Stimulated activated CD8-positive, alpha-beta memory T cell treated with anti-CD3 and anti-CD28 coated beads, Interleukin-15, amount 100 ng/mL, for 24 hours (primary cell): ENCODE measurements at places on chromosomes 11 and 22.

GRCh38 chr11:29255401-29255800 is 761.4 kb downstream of the KCNA4 start:
- no peak for DNase-seq

- no peak for DNase-seq
Measured at GRCh38 chr22:45688600-45689080, 17.0 kb downstream of the ATXN10 start.

- DNase-seq: no peak
Measured at GRCh38 chr11:94678236-94678635, 89.9 kb upstream of the AMOTL1 start.

DNA sequence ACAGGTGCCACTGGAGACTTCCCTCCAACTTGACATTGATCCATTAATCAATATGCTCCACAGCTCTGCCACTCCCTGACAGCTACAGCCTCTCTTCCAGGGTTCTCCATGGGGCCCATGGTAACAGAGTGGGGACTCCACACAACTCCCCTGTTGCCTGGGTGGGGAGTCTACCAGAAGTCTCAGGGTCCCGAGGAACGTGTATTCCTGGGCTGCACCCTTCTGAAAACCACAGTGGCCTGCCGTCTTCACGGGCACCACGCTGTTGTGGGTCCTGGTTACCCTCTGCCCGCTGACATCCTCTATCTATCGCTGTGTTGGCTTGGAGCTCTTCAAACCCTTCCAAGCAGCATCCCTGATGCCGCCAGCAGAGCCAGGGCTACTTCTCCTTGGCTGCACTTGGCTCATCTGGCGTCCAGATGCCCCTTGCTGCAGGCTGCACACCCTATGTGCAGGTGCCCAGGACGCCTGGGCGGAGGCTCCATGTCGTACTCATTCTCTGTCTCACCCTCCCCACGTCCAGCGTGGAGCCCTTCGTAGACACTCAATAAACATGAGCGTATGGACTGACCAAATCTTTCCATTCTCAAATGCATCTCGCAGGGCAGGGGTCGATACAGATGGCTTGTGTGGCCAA is 1341.8 kb downstream of the TBC1D22A start:
- DNase-seq: no peak

GRCh38 chr11:32434356-32435151 is 785 bp downstream of the WT1 start:
- DNase-seq: no peak

- DNase-seq: no peak
Measured at GRCh38 chr22:50009765-50010675, 2.5 kb downstream of the IL17REL start.

DNA sequence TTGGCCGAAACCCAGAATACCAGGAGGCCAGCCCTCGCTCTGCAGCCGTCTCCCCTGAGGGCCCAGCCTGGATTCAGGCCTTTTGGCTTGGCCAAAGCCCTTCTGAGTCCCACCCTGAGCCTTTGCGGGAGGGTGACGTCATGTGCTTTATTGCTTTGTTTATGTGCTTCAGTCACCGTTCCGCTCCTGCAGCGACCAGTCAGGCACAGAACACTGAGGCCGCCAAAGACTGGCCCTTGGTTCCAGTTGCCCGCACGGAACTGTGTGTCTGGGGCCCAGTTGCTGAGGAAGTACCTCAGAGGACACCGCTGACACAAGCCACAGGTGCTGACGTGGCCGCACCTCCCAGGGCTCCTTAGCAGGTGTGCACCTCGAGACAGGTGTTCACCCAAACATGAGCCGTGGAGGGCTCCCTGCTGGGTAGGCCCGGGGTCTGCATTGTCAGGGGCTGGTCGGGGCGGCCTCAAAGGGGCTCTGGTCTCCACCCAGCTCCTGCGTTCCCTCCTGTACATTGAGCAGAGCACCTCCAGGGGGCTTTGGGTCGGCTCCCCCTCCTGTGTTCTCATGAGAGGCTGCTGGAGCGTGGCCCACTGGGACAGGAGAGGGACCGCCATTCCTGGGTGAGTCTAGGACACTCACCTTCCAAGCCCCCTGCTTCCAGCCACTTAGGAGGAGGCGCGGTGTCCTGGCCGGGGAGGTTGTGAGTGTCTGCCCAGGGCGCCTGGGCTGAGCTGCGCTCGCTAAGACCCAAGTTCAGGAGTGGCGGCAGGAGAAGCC is 376.8 kb downstream of the TBC1D22A start:
- DNase-seq: no peak

DNA sequence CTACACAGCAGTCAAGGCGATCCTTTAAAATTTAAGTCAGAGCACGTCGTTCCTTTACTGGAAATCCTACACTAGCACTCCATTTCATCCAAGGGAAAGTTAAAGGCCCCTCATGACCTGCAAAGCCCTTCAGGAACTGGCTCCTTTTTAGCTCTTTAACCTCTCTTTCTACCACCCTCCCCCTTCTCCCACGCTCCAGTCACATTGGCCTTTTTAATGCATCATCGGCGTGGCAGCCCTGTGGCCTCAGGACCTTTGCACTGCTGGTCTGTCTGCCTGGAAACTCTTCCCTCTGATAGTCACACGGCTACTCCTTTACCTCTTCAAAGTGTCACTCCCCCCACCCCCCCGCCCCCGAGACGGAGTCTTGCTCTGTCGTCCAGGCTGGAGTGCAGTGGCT is 1.2 kb upstream of the PTPN5 start:
- DNase-seq: no peak

DNA sequence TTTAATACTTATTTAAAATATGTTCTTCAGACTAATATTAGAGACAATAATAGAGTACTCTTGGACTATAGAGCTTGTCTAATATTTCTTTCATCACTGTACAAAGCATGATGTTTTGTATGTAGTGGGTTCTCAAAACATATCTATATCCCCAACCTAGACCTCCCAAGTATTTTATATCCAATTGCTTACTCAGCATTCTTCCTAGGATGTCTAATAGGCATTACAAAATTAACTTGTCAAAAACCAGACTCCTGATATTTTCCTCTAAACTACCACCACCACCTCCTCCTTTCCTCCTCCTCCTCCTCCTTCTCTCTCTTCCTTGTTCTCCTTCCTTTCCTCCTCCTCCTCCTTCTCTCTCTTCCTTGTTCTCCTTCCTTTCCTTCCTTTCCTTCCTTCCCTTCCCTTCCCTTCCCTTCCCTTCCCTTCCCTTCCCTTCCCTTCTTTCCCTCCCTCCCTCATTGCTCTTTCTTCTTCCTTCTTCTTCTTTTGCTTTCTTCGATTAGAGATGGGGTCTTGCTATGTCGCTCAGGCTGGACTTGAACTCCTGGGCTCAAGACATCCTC is 21.3 kb downstream of the BCO2 start:
- DNase-seq: no peak

- no peak for DNase-seq
Measured at GRCh38 chr11:112724496-112724790, 236.8 kb upstream of the NCAM1 start.

GRCh38 chr11:115493905-115494304 is 10.3 kb downstream of the CADM1 start:
- DNase-seq: no peak

GRCh38 chr11:24181395-24182047 is 315.3 kb upstream of the LUZP2 start:
- DNase-seq: no peak

GRCh38 chr22:17634696-17635095 is 3.9 kb upstream of the BCL2L13 start:
- no peak for DNase-seq

GRCh38 chr11:8194956-8195355 is 26.1 kb upstream of the RIC3 start:
- no peak for DNase-seq

GRCh38 chr11:1156506-1157340 is 1.0 kb upstream of the MUC5AC start:
- no peak for DNase-seq

DNA sequence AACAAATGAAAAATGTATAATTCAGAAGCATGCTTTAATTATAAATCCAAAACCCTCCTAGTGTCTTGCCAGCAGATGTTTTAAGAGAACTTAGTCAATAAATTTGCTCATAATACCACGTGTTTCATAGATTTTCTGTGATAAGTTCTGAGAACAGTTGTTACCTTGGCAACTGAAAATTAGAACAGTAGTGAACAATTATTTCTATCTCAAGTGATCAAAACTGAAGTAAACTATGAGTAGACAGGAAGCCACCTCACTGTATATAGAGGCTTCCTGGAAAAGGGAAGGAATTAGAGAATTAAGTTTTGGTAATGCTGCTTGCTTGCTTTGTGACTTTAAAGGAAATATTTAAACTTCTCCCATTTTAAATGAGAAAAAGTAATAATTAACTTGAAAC is 266.0 kb upstream of the ANO3 start:
- DNase-seq: no peak

DNA sequence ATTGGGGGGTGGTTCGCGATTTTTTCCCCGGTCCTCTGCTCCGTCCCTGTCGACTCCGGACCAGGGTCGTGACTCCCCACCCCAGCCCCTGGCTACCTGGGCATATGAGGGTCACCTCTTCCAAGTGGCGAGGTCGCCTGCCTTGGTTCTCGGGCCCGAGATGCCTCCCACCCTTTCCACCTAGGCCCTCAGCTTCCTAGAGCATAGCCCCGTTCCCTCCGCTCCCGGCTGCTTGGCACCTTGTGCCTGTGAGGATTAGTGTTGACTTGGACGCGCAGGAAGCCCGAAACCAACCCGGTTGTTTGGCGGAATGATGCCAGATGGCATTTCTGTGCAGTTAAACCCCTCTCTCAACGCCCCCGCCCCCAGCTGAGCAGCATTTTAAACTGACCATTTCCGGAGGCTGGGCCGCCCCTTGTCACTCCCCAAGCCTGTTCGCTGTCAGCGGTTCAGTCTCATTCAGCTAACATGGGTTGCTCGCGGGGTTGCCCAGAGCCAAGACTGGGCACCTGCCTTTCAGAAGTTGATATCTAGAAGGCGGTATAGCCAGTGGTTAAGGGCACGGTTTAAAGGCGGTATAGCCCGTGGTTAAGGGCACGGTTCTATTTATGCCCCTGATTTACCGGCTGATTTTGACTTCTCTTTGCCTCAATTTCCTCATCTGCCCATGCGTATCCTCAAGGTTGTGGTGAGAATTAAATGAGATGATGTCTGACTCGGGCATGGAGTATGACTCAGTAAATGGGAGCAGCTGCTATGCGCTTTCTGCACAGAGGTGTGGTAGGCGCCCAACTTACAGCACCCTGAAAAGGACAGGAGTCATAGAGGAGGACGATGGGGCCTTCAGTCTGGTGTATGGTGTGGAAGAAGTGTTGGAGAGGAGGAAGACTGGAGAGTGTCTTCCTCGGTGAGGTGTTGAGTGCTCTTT is 639 bp downstream of the INCENP start:
- DNase-seq: no peak

DNA sequence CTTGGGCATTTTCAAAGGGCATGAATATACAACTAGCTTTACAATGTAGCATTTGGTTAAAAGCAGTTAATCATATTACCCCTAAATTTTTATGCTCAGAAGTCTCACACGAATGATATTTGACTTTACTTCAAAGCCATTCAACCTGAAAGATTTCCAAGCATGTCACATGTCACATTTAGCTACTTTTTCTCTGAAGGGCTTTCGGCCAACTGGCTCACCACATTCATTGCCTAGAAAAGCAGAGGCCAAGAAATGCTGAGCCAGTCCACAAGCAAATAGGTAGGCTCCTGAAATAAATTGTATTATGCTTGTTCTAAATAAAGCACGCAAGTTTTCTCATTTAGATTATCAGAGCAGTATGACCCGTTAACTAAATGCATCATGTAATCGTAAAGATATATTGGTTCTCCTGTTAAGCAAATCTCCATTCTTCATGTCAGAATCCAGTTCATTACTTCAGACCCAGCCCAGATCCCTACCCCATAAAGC is 30.6 kb downstream of the PAX6 start:
- DNase-seq: no peak

GRCh38 chr11:61892085-61892370 is 683 bp upstream of the FADS3 start:
- DNase-seq: no peak

- no peak for DNase-seq
Measured at GRCh38 chr22:46364341-46365165, 29.0 kb downstream of the TRMU start.

GRCh38 chr22:32482708-32483107 is 8.1 kb downstream of the FBXO7 start:
- no peak for DNase-seq

GRCh38 chr22:37521236-37521739 is 2.1 kb upstream of the CARD10 start:
- DNase-seq: no peak

- no peak for DNase-seq
Measured at GRCh38 chr11:122038543-122038942, 77.5 kb downstream of the BLID start.

DNA sequence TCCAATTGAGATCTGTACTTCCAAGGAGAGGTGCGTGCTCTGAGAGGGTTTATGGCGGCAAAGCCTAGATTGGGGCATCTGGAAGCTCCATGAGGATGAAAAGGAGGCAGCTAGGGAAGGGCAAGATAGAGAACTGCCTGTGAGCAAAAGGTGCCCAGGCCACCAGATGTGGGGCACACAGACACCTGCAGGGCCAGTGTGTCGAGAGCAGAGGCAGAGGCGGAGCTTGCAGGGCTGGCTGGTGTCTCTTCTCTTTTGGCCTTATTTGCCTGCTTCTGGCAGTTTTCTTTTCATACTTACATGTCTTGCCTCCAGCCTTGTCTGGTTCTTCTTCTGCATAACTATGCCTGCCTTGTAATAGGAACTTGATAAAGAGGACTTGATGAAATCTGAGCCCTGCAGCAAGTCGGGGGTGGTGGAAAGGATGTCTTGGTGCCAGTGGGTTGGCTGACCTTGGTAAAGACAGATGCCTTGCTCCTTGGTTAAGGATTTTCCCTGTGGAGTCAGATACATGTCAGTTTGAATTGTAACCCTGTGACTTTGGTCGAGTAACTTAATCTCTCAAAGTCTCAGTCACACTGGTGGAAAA is 680.3 kb downstream of the NTM start:
- no peak for DNase-seq

DNA sequence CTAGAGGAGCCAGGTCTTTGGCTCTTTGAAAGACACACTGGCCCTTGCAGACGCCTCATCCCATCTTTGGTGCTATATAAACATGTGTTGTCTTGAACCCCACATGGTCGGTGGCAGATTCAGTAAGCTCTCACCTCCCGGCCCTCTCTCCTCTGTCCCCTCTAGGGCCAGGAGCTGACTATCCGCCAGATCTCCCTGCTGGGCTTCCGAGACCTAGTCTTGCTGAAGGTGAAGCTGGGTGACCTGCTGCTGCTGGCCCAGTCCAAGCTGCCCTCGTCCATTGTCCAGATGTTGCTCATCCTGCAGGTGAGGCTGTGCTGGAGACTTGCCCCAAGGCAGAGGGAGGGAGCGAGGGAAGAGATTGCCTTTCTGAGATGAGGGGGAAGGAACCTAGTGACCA is 63.9 kb downstream of the TRAF6 start:
- no peak for DNase-seq

DNA sequence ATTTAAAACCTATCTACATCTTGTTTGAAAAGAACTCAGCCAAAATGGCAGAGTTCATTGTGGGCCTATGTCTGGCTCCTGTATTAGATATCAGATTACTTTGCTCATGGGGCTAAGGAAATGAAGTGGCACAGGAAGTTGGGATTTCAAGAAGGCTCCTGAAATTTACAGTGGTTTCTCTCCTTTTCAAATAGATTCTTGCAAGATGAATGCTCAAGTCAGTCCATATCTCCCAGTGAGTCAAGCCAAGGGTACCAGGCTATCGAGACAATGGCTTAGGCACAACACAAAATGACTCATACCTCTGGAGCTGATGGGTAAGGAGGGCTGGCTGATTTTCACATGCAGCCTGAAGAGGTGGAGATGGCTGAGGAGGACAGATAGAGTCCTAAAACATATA is 24.1 kb upstream of the APOA1 start:
- no peak for DNase-seq

- no peak for DNase-seq
Measured at GRCh38 chr11:134276396-134277182, 410 bp downstream of the GLB1L3 start.
